ENCODE measurements at places on chromosomes 3 and 15.
A peak's percentile ranks its signal among the peaks of the same experiment; 100 is the strongest.

- DNase-seq = no peak
Observed at GRCh38 chr15:46126581-46126980, 491.8 kb downstream of the SQOR start.

GRCh38 chr3:127762077-127762786 lies 60.1 kb downstream of the MGLL start:
- DNase-seq = peak; percentile 44

DNA sequence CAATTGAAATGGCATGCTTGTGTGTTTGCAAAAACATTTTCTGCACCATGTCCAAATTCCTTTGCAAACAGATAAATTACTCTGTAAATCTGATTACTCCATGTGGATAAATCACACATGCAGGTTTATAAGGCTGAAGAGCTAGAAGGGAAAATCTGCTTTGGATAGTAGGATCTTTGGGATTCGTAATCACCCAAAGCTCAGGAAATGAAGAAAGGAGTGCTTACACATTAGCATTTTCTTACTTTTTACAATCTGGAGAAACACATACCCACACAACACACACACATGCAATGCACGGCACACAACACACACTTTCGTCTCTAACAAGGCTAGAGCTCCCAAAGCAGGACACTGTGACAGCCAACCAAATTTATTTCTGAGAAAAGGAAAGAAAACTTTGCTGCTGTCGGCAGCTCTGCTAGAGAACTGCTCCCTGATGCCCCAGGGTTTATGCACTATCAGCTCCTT lies 2.1 kb downstream of the LSAMP start:
- DNase-seq = no peak

DNA sequence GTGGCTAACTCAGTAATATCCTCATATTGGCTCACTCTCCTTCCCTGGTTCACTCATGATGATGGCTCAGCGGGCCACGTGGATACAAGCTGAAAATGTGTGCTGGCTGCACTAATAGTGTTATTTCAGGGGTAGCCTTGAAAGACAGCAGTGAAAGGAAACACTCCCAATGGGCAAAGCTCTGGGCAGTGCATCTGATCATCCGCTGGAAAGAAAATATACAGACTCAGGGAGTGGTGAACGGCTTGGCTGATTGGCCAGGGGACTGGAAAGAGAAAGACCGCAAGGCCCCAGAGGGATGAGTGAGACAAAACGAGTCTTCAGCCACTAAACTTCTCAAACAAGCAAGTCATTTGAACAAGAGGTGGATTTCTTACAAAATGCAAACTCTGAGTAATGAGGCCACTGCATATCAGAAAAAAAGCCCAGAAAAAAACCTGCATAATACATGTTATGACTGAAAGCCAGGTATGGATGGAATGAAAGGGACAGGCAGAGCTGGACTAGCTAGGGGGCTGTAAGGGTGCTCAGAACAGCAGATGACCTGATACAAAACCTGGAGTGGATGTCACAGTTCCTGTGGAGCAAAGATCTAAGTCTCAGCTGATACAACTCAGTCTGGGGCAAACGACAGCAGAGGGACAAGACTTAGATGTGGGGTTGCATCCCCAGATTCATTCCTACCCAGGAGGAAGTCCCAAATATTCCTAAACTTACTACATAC lies 33.3 kb downstream of the CMTM6 start:
- no peak for DNase-seq

- DNase-seq = no peak
Observed at GRCh38 chr15:93047621-93048425, 41.2 kb downstream of the RGMA start.

DNA sequence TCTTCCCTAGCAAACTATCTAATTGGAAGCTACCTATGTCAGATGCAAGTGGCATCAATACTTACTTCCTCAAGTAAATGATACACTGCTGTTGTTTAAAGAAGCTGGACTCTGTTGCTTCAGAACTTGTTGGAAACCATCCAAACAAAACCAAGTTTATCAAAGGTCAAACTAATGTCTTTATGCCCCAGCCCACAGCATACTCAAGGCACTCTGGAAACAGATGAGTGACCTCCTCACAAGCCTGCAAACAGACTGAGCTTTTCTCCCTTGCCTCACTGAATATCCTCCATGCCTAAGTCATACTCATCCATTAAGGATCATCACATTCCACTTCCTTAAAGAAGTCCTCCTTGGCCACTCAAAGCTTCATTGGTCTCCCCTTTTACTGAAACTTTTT lies 107.4 kb upstream of the ACP3 start:
- no peak for DNase-seq

GRCh38 chr15:70039917-70040316 lies 57.8 kb downstream of the TLE3 start:
- no peak for DNase-seq

DNA sequence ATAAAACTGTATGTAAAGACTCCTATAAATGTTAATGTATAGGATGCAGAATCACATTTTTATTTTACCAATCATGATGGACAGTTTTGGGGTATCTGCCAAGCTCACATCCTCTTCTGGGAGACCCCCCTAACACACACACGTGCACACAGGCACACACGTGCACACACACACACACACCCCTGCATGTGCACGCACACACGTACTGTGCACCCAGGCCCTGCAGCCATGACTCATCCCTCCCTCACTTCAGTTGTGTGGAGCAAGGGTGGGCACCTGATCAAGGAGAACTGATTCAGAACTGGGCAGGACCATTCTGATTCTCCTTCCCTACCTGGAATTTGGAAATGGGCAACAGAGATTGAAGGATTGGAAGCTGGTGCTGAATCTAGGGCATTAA lies 16.0 kb upstream of the MINDY4B start:
- no peak for DNase-seq

DNA sequence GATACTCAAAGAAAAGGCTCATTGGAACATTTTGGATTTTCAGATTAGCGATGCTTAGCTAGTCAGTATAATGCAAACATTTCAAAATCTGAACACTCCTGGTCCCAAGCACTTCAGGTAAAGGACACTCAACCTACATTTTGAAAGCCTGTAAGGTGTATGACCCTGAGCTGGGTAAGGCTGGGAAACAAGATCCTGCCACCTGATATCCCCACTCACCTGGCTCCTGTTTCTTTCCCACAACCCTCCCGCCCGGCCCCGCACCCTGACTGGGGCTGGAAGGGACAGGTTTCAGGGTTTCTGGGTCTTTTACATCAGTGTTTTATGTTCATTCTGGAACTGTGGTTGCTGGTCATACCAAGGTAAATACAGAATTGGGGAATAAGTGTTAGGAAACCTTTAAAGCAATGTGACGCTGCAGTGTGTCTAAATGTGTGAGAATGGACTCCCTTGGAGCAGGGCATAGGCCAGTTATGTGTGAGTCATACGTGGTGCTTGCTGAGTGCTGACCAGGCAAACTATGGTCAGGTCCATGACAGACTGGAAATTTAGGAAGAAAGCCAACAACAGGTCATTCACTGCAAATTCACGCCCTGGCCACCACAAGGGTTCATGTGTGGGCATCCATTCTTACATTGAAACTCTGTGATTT lies 22.9 kb downstream of the CTXND1 start:
- DNase-seq = no peak

DNA sequence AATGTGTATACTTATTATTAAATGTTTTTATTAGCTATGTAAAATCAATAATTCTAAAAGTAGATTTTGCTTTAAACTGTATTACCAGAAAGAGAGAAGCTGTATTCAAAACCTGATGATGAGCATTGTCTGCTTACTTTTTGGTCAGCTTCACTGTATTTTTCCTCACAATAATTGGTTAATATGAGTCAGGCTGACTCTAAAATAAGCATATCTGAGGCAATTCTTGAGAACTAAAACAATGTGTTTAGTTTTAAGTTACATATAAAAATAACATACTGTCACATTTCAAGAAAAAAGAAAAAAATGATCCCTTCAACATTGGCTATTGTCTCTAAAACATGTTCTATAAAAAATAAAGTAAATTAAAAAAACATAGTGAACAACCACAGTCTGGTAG lies 66.1 kb downstream of the EPHA3 start:
- no peak for DNase-seq

GRCh38 chr3:123380261-123380660 lies 68.6 kb downstream of the ADCY5 start:
- DNase-seq = no peak

DNA sequence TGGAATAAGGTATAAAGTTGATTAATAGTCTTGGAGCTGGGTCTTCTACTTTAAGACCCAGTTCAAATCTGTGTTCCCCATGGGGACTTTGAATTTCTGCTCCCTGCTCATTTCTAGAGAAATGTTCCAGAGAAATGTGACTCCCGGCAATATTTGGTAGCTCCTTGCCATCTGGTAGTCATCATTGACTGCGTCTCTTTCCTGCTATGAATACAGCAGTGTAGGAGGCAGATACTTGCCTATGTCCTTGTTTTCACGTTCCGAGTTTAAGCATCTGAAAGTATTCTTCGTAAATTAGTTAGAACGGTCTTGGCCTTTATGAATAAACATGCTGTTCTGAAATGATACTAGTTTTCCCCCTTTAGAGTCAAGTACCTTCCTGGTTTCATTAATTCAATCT lies 352.9 kb downstream of the PTPRG start:
- DNase-seq = no peak

- no peak for DNase-seq
Observed at GRCh38 chr15:90427185-90427584, 39.1 kb downstream of the IQGAP1 start.

DNA sequence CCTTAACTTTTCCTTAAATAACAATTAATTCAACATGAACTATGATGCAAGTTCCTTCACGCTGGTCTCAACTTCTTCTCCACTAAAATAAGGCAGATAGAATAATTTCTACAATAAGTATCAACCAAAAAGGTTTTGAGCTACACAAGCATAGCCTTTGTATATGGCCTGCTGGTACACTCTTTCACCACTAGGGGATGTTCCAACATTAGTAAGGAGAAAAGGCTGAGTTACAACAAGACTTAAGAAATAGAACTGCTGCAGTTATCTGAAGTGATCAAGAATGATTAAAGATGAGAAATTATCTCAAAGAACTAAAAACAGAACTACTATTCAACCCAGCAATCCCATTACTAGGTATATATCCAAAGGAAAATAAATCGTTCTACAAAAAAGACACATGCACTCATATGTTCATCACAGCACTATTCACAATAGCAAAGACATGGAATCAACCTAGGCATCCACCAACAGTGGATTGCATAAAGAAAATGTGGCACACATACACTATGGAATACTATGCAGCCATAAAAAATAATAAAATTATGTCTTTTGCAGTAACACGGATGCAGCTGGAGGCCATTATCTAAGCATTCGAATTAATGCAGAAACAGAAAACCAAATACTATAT lies 14.4 kb downstream of the ATP13A3 start:
- DNase-seq = no peak

DNA sequence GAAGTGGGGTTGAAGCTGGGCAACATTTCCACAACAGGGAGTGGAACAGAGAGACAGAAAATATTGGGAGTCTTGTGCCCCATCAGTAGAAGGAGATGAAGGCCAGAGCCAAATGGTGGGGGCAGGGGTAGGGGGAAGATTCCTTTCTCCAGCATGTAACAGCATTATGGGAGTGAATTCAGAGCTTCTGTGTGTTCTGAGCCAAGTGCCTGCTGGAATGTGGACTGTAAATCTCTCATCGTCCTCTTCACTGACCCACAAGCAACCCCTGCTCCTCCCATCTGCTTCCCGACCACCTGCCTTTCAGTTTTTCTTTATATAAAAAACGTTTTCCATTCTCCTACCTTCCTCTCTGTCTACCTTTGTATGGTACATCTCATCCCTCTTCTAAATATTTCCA lies 344.2 kb upstream of the TPRG1 start:
- no peak for DNase-seq

GRCh38 chr3:113531826-113532697 lies at the start of gene SIDT1:
SIDT1 (plus strand) TSS chr3:113532555; CDS start chr3:113533022, 467 bp downstream.
- DNase-seq = no peak

- no peak for DNase-seq
Observed at GRCh38 chr3:158712443-158712842, 19.8 kb downstream of the RARRES1 start.

- DNase-seq = no peak
Observed at GRCh38 chr3:169475576-169475975, 187.9 kb downstream of the MECOM start.

GRCh38 chr15:27486683-27487647 lies 516.0 kb downstream of the GABRG3 start:
- DNase-seq = no peak

DNA sequence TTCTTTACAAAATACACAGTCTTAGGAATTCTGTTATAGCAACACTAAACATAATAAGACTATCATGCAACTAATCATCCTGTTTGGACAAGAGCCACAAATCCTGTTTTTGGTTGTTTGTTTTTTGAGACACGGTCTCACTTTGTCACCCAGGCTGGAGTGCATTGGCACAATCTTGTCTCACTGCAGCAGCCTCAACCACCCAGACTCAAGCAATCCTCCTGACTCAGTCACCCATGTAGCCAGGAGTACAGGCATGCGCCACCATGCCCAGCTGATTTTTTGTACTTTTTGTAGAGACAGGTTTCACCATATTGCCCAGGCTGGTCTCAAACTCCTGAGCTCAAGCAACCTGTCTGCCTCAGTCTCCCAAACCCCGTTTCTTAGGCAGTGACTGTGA lies 28.3 kb downstream of the NEDD4 start:
- DNase-seq = no peak

DNA sequence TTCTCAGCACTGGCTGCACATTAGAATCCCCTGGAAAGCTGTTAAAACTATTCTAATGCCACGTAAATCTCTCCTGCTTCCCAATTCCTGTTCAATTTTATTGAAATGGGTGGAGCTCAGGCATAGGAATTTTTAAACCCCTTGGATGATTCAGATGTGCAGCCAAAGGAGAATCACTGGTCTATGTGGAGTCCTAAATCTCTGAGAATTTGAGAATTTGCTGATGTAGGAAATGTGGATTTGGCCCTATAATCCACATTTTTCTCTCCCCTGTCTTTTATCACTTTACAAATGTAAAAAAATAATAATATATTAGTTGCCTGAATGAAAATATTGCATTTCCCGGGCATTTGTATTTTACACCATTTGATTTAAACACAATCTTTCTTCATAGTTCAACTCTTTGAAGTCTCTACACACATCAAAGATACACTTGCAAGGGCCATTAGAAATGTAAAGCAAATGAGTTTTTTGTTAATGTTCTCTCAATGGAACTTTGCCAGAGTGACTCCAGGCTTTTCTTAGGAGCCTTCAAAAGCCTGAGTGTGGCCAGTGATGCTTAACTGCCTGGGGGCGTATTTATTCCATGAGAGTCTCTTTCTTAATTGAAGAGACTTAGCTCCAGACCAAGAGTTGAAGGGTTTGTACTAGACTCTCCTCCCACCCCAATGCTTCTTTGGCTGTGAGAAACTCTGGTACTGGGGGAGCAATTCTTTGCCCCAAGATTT lies 48.8 kb upstream of the PTX3 start:
- DNase-seq = no peak

DNA sequence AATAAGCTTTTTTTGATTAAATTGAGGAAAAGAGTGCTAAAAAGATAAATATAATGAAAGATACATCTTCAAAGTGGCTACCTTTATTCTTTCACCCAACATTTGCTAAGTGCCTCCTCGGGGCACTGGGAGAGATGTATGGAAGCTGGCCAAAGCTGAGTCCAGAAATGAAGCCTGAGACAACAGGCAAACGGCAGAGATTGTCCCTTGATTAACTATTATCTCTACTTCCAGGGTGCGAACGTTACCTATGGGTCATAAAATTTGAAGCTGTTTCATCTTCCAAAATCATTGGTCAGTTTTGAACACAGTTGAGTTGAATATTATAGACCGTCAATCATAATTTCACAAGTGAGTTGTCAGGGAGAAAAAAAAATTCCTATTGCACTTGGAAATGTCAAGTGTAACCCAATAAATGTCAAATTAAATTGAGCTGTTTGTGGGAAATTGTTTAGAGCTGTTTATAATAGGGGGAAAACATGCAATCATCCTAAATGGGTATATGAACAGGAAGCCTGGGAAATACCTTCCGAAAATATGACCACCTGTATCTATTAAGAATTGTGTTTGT lies 73.9 kb downstream of the SUCLG2 start:
- DNase-seq = no peak

Measured in hepatic stellate cell (primary cell).